Vagina (tissue), 2 donors: ENCODE measurements at places on chromosomes 4 and X.

GRCh38 chr4:140575489-140575888, 6.7 kb upstream of the UCP1 start:
- no peak for DNase-seq

DNA sequence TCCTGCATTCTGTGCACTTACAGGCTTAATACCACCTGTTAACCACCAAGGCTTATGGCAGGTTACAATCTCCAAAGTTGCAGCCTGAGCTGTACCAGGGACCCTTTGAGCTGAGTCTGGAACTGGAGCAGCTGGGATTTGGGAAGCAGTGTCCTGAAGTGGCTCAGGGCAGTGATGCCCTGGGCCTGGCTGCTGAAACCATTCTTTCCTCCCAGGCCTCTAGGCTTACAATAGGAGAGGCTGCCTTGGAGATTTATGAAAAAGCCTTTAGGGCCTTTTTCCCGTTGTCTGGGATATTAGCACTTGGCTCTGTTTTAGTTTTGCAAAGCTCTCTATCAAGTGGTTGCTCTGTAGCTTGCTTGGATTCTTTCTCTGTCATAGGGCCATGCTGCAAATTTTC, 154.3 kb upstream of the CASK start:
- DNase-seq, result no peak

GRCh38 chrX:109632906-109633504, 8.0 kb upstream of the KCNE5 start:
- DNase-seq, result no peak

- no peak for DNase-seq
Observed at GRCh38 chr4:54368281-54369265, 139.5 kb downstream of the PDGFRA start.

GRCh38 chr4:76716658-76717057, 181.3 kb downstream of the SOWAHB start:
- no peak for DNase-seq

GRCh38 chrX:152637649-152638442, at the start of gene GABRQ:
Gene GABRQ (plus strand): TSS chrX:152637895. CDS start chrX:152638203, 308 bp downstream.
- peak; percentile 76 for DNase-seq

- DNase-seq, result no peak
Observed at GRCh38 chrX:1052021-1052420, 160.4 kb downstream of the CRLF2 start.

GRCh38 chr4:15665753-15666365, 10.7 kb upstream of the FBXL5 start:
- DNase-seq, result no peak

- no peak for DNase-seq
Observed at GRCh38 chr4:23614284-23614892, 275.5 kb downstream of the PPARGC1A start.

DNA sequence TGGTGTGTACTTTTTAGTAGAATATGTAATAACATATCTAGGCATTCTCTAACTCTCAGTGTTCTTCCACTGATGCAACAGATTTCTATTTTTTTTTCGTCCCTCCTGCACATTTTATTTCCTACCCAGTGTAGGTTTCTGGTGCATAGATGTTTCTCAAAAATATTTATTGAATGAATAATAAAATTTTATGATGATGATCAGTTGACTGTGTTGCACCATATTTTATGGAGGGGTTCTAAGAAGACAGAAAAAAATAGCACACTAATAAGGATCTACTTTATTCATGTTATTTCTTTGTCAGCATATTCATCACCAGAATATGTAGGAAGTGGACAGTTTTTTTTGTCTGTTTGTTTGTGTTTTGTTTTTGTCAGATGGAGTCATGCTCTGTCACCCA, 2529.3 kb downstream of the ARAP2 start:
- no peak for DNase-seq

DNA sequence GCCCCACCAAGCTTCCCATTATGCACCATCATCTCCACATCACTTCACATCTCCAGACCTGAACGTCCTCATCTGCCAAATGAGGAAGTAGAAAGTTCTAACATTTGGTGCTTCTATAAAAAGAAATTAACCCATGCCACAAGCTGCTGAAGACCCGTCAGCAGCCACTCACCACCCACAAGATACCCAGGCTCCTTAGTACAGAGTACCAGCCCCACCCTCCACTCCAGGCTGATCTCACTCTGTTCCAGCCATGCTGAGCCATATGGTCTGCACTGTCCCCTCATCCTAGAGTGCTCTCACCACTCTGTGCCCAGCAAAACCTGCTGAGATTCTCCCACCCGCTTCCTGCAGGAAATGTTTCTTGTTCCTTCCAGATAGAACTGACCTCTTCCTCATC, 240.8 kb upstream of the PPARGC1A start:
- DNase-seq, result no peak

GRCh38 chr4:110518889-110519490, 43.0 kb downstream of the ENPEP start:
- DNase-seq, result no peak

GRCh38 chr4:182768838-182769237, 148.3 kb downstream of the DCTD start:
- no peak for DNase-seq

DNA sequence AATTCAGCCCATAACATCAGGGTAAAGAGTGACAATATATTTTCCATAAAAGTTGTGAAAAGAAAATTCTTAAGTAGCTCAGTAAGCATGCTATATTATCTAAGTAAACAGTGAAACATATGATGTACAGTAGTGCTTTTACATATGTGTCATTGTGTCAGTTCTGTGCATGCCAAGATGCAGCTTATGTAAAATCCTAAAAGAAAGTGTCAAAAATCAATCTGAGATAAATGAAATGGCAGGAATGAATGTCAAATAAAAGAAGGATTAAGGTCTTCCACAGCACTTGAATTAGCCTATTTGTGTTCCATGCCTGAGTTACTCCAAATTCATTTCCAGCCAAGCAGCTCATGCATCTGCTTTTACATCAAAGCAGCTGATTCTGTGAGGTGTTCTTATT, 452.7 kb upstream of the HS3ST1 start:
- no peak for DNase-seq

GRCh38 chrX:13090339-13091110, 46.1 kb upstream of the FAM9C start:
- DNase-seq, result no peak

- DNase-seq, result no peak
Observed at GRCh38 chr4:25767877-25768725, 94.7 kb downstream of the SEL1L3 start.

DNA sequence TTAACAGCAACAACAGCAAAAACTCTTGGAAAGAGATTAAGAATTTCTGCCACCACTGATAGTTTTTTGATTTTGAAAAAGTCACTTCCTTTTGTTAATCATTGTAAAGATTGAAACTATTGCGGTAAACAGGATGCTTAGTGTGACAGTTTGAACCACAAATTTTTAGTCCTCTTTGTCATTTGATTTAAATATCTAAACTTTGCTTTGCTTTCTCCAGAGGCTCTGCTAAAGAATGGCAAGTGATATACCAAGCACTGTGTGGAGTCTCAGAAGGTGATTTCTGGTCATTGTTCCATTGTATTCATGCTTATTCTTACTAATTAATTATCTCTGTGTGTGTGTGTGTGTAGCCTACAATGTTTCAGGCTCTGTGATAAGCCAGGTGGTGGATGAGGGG, 155.6 kb downstream of the BMPR1B start:
- no peak for DNase-seq

- no peak for DNase-seq
Observed at GRCh38 chrX:12443534-12444098, 305.3 kb downstream of the FRMPD4 start.

GRCh38 chr4:105558277-105558676, 5.9 kb downstream of the ARHGEF38 start:
- no peak for DNase-seq

GRCh38 chr4:140037353-140038030, 116.5 kb downstream of the MAML3 start:
- DNase-seq, result no peak

GRCh38 chrX:103344606-103345005, 11.7 kb upstream of the TCEAL9 start:
- DNase-seq, result no peak

DNA sequence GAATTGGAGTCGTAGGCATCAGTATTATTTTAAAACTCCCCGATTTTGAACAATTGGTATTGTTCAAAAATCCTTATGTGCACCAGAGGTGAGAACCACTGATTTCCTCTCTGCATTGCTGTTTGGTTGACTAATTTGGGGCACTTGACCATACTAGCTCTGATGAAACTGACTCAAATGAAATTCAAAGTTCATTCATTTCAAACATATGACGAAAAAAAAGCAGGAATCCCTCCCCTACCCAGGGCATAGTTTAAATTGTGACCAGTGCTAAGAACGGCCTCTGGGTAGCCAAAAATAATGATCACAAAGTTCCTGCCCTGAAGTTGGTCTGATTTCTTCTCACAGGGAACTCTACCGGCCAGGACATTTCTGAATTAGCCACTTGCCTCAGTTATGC, 75.7 kb upstream of the EGFL6 start:
- DNase-seq, result no peak

GRCh38 chrX:56963377-56963776, 32.0 kb downstream of the SPIN3 start:
- DNase-seq, result no peak

- no peak for DNase-seq
Observed at GRCh38 chr4:68148800-68149685, 19.4 kb upstream of the TMPRSS11F start.

DNA sequence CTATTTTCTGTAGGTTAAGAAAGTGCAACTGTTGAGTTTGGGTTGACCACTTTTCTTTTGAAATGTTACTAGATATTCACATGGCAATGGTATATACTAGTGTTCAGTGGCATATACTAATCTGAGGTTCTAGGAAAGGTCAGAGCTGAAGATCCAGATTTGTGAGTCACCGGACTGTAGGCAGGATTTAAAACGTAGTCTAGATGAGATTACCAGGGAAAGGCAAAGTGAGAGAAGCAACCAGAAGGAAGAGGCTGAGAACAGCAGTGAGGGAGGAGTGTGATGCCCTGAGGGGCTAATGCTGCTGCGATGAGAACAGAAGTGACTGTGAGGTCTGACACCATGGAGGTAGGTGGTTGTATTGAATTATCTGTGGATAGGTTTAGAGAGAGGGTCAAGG, 9.7 kb upstream of the PLA2G12A start:
- DNase-seq, result no peak

GRCh38 chrX:101764538-101764937, 104.9 kb upstream of the ARMCX2 start:
- DNase-seq, result no peak

DNA sequence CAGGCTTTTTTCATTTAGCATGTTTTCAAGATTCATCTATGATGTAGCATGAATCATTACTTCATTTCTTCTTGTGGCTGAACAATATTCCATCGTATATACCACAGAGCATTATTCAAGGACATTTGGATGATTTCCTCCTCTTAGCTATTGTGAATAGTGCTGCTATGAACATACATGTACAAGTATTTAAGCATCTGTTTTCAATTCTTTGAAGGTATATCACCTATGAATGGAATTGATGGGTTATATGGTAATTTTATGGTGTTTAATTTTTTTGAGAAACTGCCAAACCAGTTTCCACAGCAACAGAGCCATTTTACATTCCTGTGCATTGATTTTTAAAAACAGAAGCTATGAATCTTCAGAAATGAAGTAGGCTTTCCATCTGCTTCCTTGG, 36.1 kb upstream of the WDR19 start:
- DNase-seq, result no peak

DNA sequence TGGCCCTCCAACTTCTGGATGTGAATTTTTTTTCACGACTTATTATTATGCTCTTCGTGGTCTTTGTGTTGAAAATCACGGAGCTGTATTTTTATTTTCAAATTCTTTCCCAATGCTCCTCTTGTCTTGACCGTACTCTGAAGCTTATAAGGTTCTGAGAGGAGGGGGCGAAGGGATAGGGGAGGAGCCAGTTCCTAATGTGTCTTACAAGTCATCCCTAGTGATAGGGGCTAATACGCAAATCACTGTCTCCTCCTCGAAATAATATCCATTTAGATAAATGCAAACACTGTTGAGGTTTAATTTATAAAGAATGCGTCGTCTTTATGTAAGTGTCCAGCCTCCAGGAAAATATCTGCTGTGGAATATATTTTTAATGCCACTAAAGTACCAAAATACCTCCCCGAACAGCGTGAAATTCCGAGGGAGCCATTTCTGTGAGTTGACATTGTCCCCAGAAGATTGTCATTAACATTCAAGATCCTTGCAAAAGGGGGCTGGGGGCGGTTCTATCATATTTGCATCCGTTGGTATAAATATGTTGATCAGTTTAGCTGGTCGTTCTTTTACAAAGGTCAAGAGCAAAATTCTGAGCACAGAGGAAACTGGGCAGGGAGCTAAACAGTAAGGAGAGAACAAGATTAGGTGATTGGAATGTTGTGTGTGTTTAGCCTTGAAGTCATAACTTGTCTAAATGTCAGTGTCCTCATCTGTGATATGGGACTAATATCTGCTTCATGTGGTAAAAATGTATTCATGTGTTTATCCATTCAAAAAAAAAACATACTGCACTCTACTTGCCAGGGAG, 3.7 kb upstream of the FAT1 start:
- no peak for DNase-seq

- DNase-seq, result no peak
Observed at GRCh38 chr4:185358959-185359358, 36.8 kb downstream of the LRP2BP start.

- no peak for DNase-seq
Observed at GRCh38 chr4:86032476-86033022, 327.3 kb downstream of the MAPK10 start.

- DNase-seq, result no peak
Observed at GRCh38 chr4:74331252-74331651, 23.0 kb downstream of the EPGN start.

DNA sequence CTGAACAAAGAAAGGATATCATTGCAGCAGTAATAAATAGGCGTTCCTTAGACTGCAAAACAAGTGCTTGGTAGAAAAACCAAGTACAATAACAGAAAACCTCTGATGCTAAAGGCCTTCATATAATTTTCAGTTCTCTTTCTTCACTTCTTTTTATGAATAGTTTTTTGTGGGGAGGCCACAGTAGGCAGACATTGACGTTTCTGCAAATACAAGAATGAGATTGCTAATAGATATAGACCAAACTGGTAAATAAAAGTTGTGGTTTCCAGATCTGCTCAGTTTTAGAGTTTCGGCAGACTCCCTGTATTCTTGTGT, 57.0 kb upstream of the RAP1GDS1 start:
- no peak for DNase-seq

GRCh38 chrX:828411-828959, 197.9 kb downstream of the SHOX start:
- DNase-seq, result no peak

DNA sequence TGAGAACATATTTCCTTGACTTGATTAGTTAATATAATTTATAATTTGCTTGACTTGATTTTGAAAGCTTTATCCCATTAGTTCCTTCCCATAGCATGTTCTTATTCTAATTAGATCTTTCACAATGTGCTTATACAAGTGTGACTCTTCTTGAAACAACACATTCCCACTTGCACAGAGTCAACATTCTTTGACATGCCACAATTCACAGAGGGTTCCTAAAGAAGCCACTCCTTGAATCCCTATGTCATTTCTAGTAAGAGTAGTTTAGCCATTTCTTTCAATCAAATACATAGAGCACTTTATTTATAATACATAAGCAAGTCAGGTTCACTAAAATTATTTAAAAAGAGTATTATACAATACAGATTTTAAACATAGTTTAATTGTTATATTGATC, 228.9 kb upstream of the GRID2 start:
- no peak for DNase-seq

- no peak for DNase-seq
Observed at GRCh38 chr4:95541889-95542607, 6.7 kb downstream of the UNC5C start.
